ENCODE measurements at places on chromosomes 11 and 22. TPM values are rescaled to one million over a fixed set of nuclear protein-coding genes. Genes with fewer than 3 reads are reported as not detected.

Gene NNMT
- total RNA-seq, result 2.4 TPM

- no peaks in the 10 kb centered on the region for H3K36me3 ChIP-seq
- no peaks in the 10 kb centered on the region for H3K27me3 ChIP-seq
- no peak overlapping the region for H3K27ac ChIP-seq
- no peak for DNase-seq
- no peaks in the 10 kb centered on the region for H3K4me1 ChIP-seq
- H3K4me3 ChIP-seq, result no peak overlapping the region
These were observed 3.5 kb downstream of the H19 start for GRCh38 chr11:1994121-1994520.

- H3K27ac ChIP-seq, result no peak overlapping the region
- H3K36me3 ChIP-seq, result no peaks in the 10 kb centered on the region
- H3K27me3 ChIP-seq, result peaks cover 73% of the 10 kb centered on the region
- no peak for DNase-seq
These were observed 238.4 kb downstream of the BUD13 start for GRCh38 chr11:116534270-116534975.

DNA sequence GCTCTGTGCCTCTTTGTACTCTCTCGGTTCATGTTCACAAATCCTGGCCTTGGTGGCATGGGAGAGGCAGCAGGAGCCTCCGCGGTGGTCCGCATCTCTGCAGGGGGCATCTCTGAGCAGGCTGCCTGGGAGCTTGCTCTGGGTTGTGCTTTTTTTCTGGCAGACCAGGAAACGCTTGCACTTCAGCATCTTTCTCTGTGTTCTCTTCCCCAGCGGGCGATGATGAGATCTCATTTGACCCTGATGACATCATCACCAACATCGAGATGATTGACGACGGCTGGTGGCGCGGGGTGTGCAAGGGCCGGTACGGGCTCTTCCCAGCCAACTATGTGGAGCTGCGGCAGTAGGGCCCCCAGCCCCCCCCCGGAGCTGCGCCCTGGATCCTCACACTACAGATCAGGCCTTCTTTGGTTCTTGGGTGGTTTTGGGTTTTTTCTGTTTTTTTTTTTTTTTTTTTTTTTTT is 36.5 kb downstream of the CTTN start:
- H3K4me3 ChIP-seq, result no peak overlapping the region
- H3K4me1 ChIP-seq, result no peaks in the 10 kb centered on the region

Gene MUC6
- total RNA-seq, result 1.9 TPM

GRCh38 chr11:21771097-21771496 is 421.8 kb upstream of the ANO5 start:
- H3K36me3 ChIP-seq, result no peaks in the 10 kb centered on the region
- no peak for DNase-seq
- H3K4me3 ChIP-seq, result no peak overlapping the region
- no peaks in the 10 kb centered on the region for H3K27me3 ChIP-seq
- no peak overlapping the region for H3K27ac ChIP-seq

DNA sequence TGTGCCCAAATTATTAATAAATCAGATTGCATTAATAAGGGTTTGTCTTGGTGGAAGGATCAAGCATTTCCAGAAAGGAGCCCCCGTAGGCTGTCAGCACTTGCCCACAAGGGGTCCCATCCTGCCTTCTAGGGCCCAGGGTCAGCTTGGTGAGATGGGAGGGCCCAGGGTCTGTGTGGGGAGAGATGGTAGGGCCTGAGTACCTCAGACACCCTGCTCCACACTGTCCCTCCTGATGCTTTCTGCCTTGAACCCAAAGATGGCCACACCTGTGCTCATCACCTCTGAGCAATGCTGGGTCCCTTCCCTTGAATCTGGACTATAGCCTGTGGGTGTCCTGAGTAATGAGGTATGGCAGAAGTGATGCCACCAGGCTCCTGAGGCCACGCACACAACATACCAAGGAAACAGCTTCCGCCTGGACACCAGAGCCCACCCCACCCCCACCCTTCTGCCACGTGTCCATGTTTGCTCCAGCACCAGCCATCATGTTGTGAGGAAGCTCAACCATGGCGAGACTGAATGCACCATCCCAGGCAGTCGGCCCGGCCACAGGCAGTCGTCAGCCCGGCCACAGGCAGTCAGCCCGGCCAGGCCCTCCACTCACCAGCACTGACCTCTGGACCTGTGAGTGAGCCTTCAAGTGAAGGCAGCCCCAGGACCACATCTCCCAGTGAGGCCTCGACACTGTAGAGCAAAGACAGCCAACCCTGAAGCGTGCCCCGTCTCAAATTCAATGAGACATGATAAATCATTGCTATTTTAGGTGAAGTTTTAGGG is 6.8 kb downstream of the BET1L start:
- peaks cover 1% of the 10 kb centered on the region for H3K36me3 ChIP-seq
- DNase-seq, result no peak
- H3K27ac ChIP-seq, result no peak overlapping the region
- no peaks in the 10 kb centered on the region for H3K4me1 ChIP-seq
- H3K27me3 ChIP-seq, result no peaks in the 10 kb centered on the region

DNA sequence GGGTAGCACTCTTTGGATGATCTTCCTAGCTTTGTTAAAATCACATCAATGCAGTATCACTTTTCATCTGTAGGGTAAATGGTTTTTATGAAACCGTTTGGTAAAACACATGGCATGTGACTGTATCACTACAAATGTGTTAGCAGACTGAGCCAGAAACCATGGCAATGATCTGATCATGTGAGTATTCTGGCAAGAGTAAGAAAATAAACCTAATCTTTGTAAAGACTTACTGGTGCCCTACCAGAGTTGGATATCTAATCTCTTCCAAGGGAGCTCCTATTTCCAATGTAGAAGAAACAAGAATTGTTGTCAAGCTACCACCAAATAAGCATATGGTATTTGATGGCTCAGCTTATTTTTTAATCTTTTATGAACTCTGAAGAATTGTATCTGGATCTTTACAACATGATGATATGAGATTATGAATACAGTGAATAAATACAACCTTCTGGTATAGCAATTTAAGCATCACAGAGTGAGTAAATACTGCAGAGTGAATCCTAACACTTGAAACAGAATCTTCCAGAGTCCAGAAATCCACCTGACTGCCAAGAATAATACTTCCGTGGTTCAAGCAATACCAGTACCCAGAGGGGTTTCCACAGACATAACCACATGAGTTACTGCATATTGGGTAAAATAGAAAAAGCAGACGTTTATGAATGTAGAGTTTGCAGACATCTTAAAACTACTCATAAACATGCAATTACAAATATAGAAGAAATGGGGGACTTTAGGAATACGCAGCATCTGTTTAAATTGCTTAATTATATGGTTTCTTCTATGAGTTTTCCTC is 238.8 kb downstream of the TTC28 start:
- no peak overlapping the region for H3K27ac ChIP-seq
- no peaks in the 10 kb centered on the region for H3K36me3 ChIP-seq
- peaks cover 25% of the 10 kb centered on the region for H3K4me1 ChIP-seq
- no peak for DNase-seq

Gene OR5A1
- not detected for total RNA-seq

DNA sequence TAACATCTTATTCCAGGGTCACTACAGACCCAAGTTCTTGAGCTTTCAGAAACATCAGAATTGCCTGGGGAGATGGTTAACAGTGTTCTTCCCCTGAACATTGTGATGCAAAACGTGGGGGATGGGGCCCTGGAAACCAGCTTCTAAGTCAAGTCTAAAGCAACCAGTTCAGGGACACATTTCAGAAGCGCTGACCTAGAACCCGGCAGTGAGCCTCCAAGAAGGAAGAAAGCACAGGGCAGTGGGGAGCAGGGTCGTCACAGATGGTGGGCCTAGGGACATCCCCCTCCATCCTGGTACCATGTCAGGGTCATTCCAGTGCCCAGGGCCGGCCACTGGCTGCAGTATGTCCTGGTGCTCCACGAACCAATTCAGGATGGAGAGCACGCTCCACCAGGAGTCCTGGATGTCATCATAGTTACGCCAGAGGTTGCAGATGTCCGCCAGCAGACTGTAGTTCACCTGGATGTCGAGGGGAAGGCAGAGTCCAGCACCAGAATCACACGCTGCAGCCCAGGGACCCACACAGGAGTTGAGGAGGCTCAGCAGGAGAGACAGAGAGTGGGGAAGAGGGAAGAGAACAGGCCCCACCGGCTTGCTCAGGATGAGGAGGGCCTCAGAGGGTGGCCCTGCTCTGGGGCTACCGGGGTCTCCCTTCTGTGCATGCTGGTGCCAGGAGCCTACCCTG is 5.0 kb downstream of the NAGA start:
- no peaks in the 10 kb centered on the region for H3K27me3 ChIP-seq
- H3K4me1 ChIP-seq, result peaks cover 4% of the 10 kb centered on the region
- no peak overlapping the region for H3K4me3 ChIP-seq
- H3K36me3 ChIP-seq, result peaks cover 9% of the 10 kb centered on the region

DNA sequence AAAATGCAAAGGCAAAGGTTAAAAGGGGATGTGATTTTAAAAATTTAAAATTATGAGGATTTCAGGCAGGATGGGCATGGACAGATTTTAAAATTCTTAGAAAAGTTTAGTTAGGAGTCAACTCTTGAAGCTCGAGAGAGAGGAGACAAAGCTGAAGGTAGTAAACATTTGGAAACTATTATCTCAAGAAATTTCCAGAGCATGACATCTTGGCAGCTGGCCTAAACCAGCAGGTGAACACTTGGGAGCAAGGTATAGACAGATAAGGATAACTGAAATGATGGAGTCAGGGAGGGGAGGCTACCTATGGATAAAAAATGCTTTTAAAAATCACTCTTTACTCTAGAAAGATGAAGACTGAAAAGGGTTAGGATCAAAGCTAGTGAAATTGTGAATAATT is 13.7 kb downstream of the POU2AF3 start:
- peaks cover 17% of the 10 kb centered on the region for H3K27me3 ChIP-seq
- no peak for DNase-seq
- peaks cover 17% of the 10 kb centered on the region for H3K4me1 ChIP-seq
- H3K27ac ChIP-seq, result no peak overlapping the region

- H3K4me3 ChIP-seq, result no peak overlapping the region
- peak overlapping the region; percentile 95 for H3K27ac ChIP-seq
- H3K4me1 ChIP-seq, result peaks cover 76% of the 10 kb centered on the region
These were observed 29.0 kb downstream of the MYH9 start for GRCh38 chr22:36358533-36359469.

Data from progenitor cell of endocrine pancreas (in vitro differentiated cells).